Panc1 (cell line): ENCODE measurements at places on chromosomes 1 and 21.

GRCh38 chr1:27346991-27347624, 5.3 kb downstream of the SYTL1 start:
- DNase-seq: no peak

- DNase-seq: no peak
These were observed 25.1 kb downstream of the C2CD2 start for GRCh38 chr21:41928621-41929220.

DNA sequence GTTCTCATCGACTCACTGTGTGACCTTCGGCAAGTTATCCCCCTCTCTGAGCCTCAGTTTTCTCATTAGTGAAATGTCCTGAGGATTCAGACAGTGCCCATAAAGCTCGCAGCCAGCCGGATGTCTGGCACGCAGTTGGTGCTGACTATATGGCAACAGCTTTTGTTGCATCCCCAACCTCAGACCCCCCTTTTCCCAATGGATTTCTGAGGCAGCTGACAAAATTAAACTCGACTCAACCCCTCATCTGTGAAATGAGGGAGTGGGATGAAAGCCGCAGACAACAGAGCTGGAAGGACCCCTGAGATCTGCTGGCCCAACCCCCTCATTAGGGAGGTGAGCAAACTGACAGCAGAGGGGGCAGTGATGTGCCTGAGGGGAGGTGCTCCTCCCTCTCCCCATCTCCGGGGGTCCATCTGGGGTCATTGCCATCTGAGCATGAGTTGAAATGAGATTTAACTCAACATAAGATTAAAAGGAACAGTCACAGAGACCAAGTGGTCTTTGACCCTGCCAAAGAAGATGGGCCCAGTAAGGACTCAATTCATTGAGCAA, 40.4 kb downstream of the NKAIN1 start:
- no peak for DNase-seq

DNA sequence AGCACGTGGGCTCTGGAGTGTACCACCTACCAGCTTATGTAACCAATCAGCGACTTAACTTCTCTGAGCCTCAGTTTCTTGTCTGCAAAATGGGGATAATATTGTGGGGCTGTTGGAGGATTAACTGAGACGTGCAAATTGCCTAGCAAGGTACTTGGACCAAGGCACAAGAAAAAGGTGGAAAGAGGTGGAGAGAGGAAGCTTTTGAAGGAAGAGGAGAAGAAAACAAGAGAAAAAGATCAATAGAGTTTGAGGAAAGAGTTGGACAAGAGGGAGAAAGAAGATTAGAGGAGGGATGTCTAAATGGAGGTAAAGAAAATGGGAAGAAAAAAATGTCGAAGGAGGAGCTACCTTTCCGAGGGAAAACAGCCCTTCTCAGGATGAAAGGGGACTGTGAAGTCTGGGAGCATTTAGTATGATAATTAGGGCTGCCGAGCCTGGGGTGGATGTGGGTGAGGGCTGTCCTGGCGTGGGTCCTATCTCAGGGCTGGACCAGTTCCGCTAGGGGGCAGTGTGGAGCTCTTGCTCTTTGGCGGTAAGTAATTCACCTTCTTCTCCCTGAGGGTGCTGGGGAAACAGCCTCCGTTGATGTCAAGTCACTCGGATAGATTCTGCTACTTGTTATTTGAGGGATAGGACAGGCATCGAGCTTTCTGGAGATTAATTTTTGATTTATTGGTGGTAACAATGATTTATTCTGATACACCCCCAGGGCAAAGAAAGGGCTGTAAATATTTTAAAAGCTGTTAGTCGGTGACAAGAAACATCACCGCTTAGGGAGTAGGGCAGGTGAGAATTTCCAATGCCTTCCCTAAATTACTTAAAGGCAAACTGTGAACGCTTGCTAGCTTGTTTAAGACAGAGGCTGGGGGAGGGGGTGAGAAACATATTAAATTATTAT, 79.0 kb upstream of the NFASC start:
- peak; percentile 36 for DNase-seq

DNA sequence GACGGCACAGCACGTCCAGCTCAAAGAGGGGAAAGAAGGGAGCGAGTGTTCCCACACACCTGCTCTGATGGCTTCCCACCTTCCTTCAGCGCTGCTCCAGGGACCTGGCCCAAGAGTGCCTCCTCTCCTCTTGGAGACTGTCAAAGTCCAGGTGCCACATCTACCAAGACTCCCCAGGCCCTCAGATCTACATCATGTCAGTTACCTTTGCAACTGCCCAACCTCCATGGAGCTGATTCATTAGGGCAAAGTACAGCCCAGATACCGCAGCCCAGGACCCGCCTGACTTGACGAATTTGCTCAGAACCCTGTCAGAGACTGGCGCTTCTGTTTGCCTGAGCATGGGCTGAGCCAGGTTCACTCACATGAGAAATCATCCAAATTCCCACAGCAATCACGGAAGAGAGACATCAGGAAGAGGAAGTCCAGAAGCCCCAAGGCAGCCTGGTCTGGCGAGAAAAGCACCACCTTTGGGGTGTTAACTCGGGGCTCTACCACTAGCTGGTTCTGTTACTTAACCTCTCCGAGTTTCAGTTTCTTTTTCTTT, at the start of gene SEC16B:
SEC16B (minus strand) TSS at position 234 of the 547 bp plus-strand sequence. CDS start 2,077 bp downstream, outside the sequence.
- no peak for DNase-seq

DNA sequence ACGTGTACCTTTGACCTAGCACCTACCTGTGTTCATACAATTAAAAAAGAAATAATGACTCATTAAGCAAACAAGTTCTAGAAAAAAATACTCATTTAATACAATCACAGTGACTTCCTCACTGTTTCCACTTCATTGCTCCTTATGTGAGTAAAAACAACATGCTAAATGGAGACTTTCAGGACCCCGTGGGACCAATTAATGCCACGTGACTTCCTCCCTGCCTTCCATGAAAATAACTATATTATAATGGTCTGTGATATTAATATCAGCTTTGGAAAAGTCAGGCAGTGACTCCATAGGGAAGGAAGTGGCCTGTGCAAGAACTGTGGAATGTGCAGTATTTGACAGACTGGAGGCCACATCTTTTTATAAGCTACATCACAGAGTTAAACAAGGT, 337.8 kb downstream of the HLX start:
- DNase-seq: no peak

- DNase-seq: no peak
These were observed 22.2 kb upstream of the HPDL start for GRCh38 chr1:45304311-45305081.

DNA sequence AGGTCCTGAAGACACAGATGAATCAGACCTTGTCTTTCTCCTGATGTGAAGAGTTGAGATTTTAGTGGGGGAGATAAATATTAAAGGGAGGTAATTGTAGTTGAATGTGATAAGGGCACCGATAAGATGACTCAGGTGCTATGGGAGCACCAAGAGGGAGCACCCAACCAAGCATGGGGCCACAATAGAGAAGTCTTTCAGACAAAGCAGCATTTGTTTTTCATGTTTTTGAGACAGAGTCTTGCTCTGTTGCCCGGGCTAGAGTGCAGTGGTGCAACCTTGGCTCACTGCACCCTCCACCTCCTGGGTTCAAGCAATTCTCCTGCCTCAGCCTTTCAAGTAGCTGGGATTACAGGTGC, 16.2 kb downstream of the SZT2 start:
- no peak for DNase-seq

DNA sequence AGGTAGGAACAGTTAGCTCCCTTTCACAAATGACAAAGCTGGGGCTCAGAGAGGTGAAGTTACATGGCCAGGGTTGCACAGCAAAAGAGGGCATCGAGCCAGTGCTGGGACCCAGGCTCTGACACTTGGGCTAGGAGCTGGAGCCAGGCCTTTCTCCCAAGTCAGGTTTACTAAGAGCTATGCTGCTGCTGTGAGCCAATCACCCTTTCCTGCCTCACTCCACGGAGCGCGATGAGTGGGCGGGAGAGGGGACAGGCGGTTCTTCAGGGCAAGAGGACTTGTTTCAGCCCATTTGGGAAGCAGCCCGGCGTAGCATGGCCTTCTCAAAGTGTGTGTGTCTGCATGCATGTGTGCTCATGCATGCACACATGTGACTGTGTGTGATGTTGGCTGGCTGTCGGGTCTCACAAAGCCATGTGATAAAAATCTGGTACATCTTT, 10.6 kb downstream of the ID3 start:
- DNase-seq: no peak

DNA sequence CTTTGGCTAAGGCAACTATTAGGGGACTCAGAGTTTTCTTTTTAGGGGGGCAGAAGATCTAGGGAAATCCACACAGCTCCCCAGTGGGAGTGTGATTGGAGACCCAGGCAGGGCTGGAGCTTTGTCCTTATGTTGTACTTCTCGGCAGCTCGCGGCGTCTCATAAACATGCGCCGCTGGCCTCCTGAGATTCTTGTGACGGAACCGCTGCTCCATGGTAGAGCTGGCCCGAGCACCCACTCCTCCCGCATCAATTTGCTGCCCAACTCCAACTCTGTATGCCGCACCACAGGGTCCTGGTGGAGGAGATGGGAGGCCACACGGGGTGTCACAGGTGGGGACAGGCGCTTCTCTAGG, 143.9 kb downstream of the GALNT2 start:
- DNase-seq: no peak

- DNase-seq: peak; percentile 90
These were observed 36.1 kb downstream of the PEX14 start for GRCh38 chr1:10510520-10511493.

- DNase-seq: no peak
These were observed 43.9 kb downstream of the ABCG1 start for GRCh38 chr21:42262831-42263231.

DNA sequence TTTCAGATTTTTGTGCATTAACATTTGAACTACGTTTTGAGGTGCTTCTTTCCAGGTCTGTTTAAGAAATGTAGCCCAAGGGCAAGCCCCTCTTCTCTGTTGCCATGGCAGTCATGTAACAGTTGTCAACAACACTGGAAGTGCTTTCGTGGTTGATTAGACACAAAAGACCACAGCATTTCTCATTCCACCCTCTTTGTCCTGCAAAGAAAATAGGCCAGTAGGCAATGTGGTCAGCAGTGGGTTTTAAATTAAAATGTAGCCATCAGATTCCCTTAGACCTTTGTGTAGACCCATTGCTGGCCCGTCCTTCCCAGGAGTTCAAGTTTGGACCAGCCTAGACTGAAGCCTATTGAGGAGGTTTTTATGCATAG, 35.4 kb downstream of the VANGL1 start:
- DNase-seq: no peak

DNA sequence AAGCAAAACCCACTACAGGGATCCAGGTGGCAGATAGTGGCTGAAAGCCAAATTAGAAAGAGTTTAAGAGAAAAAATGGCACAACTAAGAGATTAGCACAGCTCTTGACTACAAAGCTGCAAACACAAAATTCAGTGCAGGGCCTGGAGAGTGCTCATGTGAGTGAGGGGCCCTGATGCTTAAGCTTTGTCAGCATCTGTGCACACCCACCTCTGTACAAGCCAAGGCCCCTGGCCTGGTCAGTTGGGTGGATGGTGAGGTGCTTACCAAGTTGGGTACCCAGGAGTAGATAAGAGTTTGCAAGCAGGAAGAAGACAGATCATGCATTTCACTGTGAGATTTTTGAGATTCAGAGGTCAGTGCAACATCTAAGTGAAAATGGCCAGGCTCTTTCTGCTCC, 62.7 kb upstream of the ATP1B1 start:
- no peak for DNase-seq

DNA sequence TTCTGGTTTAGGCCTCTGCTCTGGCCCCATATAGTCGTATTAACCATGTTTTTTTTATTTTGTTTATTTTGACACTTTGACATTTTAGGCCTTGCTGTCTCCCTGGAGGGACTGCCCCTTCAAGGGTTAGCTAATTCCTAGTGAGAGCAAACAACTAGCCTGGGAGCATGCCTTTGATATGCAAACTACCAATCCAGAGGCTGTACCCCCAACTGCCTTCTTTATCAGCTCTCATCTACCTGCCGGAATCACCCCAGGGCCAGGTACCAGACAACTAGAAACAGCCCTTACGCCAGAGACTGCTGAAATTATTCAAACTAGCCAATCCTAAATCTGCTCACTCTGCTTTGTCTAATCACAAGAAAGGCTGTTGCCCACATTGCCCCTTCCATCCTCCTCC, 13.0 kb upstream of the ST6GALNAC5 start:
- DNase-seq: no peak

DNA sequence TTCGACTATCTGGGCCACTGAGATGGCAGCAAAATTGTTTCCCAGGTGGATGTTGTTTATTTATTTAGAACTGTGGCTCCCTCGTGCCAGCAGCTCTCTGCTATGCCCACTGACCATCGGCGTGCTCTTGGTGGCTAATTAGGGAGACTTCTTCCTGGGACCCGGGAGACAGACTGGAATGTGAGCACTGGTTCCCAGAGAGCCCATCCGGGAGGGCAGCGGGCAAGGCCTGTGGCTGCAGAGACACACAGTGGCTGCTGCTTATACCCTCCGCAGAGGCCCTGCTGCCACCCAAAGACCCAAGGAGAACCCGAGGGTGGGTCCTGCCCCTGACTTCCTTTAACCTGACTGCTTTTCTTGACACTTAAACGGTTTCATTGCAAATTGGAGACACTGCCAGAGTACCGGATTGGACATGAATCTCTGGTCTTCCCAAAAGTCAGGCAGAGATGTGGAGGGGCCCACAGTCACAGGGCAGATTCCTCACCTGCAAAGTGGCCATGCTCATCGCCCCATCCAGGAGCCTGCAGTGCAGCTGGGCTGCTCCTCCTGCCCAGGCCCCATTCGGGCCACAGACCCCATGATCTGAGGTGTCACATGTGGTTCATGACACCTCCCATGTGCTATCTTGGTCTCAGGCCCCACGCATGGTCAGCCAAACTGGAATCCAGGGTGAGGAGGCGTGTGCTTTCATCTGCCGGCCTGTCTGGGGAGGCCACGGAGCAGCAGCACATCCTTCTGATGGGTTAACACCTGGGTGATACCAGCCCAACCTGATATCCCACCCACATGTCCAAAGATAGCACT, 5.7 kb upstream of the MATN1 start:
- DNase-seq: no peak

DNA sequence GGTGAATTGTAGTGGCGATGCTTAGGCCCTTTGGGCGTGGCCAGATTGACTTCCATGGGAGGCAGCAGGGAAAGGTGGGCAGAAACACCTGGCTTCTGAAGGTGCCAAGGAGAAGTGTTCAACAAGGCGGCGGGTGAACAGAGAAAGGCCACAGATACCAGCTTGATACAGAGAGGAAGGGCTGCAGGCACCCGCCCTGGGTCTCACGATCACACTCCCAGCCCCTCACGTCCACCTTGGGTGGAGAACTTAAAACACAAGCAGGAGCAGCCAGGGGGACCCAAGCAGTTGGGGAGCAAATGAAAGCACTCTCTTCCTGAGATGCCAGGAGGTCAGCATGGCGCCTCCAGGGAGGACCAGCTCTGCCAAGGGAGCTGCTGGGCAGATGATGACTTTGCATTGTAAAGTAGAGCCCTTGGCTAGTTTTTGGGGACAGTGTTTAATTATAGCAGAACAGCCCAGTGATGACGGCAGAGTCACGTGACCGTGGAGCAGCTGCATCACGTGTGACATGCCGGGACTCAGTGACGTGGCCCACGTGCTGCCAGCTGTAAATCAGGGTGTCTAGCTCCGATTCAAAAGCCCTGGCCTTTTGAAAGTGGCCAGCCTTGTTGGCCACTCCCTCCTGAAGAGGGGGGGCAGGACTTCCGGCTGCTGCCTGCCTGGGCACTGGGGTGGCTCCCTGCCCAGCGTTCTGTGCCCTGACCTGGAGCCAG, 19.0 kb downstream of the SLC37A1 start:
- DNase-seq: no peak
